WTC11 (cell line): ENCODE measurements at places on chromosomes 12 and 14. TPM values are rescaled to one million over a fixed set of nuclear protein-coding genes. Genes with fewer than 3 reads are reported as not detected.

DNA sequence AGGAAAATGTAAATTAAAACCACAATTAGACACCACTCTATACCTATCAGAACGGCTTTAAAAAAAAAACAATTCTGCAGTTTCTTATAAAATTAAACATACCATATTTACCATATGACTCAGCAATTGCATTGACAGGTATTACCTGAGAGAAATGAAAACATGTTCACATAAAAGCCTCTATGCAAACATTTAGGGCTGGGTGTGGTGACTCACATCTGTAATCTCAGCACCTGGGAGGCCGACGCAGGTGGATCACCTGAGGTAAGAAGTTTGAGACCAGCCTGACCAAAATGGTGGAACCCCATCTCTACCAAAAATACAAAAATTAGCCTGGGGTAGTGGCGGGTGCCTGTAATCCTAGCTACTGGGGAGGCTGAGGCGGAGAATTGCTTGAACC is 41.1 kb downstream of the SPTB start:
- DNase-seq, result no peak
- H3K4me3 ChIP-seq, result no peak overlapping the region
- H3K27ac ChIP-seq, result no peak overlapping the region
- H3K36me3 ChIP-seq, result no peaks in the 10 kb centered on the region
- peaks cover 9% of the 10 kb centered on the region for H3K4me1 ChIP-seq

GRCh38 chr12:13208533-13209435 is 12.3 kb downstream of the EMP1 start:
- no peak for DNase-seq
- peaks cover 57% of the 10 kb centered on the region for H3K4me1 ChIP-seq

GRCh38 chr14:101032433-101032832 is 128.9 kb upstream of the RTL1 start:
- H3K27ac ChIP-seq, result no peak overlapping the region
- peaks cover 48% of the 10 kb centered on the region for H3K36me3 ChIP-seq
- no peaks in the 10 kb centered on the region for H3K27me3 ChIP-seq
- H3K4me3 ChIP-seq, result no peak overlapping the region

Gene KRT6C
- not detected in 3 replicates for total RNA-seq

DNA sequence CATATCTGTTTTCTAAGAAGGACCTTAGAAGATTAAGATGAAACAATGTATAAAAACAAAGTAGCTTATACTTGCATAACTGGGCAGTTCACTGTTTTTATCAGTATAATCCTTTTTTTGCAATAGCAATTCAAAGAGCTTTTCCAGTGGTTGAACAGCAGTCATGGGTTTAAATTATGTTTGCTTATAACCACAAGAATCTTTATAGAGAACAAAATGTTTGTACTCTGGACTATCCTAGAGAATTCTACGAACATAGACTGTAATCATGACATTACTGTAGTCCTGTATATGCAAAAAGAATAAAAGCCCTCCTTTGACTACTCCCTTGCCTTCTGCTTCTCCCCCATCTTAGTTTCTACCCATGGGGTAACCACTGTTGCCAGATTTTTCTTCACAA is 5.7 kb downstream of the FAM177A1 start:
- H3K27ac ChIP-seq, result no peak overlapping the region
- no peak for DNase-seq
- peaks cover 10% of the 10 kb centered on the region for H3K4me1 ChIP-seq

GRCh38 chr12:115294453-115295133 is 610.6 kb upstream of the TBX3 start:
- H3K4me1 ChIP-seq, result peaks cover 29% of the 10 kb centered on the region
- H3K27me3 ChIP-seq, result no peaks in the 10 kb centered on the region
- H3K36me3 ChIP-seq, result no peaks in the 10 kb centered on the region
- no peak overlapping the region for H3K27ac ChIP-seq
- no peak overlapping the region for H3K4me3 ChIP-seq
- DNase-seq, result no peak
